ENCODE measurements at places on chromosomes 16 and 17.

- DNase-seq: no peak
Measured at GRCh38 chr16:83957296-83957855, 4.3 kb downstream of the OSGIN1 start.

GRCh38 chr16:8565498-8565897 lies 24.8 kb downstream of the TMEM114 start:
- peak; percentile 36 for DNase-seq

DNA sequence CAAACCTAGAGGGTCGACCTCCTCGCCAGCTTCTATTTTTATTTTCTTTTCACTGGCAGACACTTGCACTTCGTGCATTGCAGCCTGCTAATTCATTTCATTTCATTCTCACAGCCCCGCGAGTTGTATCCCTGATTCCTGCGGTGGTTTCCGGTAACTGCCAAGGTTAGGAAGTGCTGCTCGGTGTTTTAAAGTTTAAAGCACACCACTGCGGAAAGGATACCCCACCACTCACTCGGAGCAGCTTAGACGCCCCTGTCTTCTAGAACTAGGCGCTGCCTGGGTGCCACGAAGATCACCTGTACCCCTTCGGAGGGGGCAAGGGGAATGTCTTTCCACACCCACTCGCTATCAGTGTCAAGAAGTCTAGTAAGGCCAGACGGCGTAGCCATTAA lies 509 bp downstream of the CNEP1R1 start:
- DNase-seq: no peak

DNA sequence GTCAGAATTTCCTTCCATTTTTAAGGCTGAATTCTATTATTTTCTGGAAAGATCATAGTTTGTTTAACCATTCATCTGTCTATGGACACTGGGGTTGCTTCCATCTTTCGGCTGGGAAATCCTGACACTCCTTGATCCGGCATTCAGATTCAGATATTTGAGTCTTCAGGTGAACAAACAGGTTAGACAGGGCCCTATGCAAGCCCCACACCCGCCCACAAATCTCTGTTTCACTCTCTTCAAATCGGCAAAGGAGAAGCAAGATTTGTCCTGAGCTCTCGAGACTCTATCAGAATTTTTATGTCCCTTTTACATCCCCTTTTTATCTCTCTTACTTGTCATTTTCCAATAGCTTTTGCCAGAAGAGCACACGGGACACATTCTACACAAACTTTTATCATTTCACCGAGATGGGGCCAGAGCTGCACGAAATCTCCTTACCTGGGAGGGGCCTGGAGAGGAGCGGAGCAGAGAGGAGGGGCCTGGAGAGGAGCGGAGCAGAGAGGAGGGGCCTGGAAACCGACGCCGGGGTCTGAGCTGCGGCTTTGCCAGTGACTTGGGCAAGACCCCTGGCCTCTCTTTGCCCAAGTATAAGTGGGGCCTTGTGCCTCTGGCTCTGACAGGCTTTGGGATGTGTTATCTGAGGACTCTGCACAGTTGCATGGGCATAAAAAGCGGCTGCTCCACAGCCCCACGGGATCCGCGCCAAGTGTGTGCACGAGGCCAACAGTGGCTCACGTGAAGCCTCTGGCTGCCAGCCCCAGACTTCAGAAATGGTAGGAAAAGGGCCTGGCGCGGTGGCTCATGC lies 54.3 kb upstream of the RBFOX3 start:
- DNase-seq: no peak

DNA sequence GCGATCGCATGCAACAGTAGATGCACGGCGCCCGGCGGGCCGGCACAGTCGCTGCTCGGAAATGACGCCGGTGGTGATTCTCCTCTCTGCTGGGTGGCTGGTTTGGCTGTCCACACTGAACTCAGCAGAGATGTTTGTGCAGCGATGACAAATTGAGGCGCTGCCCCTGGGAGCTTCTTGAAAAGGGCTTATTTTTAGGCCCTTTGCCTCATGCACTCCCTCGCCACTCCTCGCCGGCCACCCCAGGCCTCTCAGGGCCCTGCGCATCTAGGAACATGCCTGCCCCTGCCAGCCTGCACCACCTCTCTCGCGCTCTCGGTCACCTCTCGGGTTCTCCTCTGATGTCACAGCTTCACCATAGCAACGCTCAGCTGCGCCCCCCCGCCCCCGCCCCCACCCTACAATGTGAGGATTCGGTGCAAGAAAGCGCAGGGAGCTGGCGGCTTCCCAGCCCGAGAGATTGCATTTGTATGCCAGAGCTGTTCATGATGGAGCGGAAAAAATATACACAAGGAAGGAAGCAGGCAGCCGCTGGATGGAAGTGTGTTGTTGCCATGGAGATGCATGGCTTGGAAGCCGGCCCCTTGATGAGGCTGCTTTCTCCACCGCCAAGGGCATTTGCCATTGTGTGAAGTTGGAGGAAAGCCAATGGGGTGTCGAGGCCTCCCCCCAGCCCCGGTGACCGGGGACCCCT lies 81.3 kb upstream of the PLCG2 start:
- DNase-seq: no peak

DNA sequence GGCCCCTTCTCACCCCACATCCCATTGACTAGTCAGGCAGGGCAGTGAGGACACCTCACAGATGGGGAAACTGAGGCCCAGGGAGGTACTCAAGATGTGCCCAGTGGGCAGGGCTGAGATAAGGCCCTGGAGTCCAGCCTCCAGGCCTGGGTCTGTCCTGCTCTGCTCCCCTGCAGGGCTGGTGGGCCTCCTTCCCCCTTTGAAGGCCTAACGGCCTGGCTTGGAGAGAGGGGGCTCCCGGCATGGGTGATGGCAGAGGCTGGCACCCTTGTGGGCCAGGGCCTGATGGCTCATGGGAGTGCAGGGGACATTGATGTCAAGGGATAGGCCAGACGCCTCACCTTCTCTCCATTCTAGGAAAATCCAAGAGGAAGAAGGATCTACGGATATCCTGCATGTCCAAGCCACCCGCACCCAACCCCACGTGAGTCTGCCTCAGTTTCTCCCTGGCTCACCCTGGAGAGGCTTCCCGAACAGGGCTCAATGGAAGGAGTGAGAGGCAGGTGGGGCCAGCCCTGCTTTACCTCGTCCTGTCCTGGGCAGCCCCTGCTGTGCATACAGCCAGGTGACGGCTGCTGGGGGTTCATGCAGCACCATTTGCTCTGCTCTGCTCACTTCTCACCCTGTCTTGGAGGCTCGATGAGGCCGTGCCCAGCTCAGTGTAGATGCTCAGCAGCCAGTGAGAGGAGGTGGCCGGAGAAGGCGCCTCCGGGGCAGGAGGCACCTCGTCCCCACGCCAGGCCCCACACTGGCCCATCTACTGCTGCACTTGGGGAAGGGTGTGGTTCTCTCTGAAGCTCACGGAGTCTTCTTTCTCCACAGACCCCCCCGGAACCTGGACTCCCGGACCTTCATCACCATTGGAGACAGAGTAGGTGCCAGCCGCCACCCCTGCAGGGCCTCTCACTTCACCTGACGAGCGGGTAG lies 13.8 kb downstream of the MAP2K3 start:
- DNase-seq: no peak

DNA sequence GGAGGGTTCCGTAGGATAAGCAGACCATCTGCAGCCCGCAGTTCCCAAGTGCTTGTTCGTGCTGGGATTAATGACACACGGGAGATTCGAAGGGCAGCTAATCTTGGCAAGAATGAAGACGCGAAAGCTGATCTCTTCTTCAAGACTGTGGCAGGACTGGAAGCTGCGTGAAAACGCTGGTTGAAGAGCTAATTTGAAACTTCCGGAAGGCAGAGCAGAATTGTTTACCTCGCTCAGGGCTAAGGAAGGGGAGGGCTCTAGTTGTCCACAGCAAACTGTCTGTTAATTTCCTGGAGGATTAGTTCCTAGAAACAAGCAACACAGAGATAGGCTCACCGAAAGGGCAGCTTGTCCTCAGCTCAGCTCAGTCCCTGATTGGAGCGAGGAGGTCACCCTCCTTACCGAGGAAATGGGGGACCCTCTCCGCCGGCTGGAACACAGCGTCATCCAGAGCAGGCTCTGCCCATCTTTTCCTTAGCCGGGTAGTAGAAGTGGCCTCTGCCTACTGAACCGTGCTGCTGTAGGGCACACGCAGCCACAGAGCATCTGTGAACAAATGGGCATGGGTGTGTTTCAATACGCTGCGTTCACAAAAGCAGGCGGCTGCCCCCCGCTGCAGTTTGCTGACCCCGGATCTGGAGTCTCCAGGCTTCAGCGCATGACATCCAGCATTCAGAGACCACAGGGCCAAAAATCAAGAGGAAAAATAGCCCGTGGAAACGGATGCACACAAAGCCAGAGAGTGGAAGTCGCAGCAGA lies 16.7 kb upstream of the BAIAP2 start:
- DNase-seq: no peak

DNA sequence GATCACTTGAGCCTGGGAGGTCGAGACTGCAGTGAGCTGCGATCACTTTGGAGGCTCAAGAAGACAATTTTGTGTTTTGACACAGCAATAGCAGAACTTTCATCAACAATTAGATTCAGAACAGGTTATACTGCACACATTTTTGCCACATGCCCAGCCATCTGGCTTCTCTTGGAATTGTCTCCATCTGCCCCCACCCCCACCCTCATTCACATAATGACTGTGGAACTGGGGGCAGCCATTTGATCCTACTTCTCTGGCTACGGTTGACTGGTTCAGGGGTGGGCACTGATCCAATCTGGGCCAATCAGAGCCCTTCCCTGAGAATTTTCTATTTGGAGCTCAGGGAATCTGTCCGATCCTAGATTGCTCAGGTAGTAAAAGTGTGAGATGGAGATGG lies 14.0 kb downstream of the TMEM92 start:
- no peak for DNase-seq

Measured in NCI-H1930 (cell line).